Aorta (tissue), 5 donors: ENCODE measurements at places on chromosomes 16 and 17. TPM values are rescaled to one million over a fixed set of nuclear protein-coding genes. Genes with fewer than 3 reads are reported as not detected.

FBXO39 gene
- total RNA-seq = 0.26 TPM

EVPL gene
- total RNA-seq = 0.21 TPM

EVPLL gene
- not detected for total RNA-seq

CDRT15 gene
- not detected for total RNA-seq

KRT12 gene
- total RNA-seq = not detected

HSPB9 gene
- not detected for total RNA-seq

HAPSTR1 gene
- 65.4 TPM for total RNA-seq

XPO6 gene
- total RNA-seq = 88.6 TPM

CHRNB1 gene
- 8.8 TPM for total RNA-seq

HIGD1B gene
- total RNA-seq = 1.3 TPM

LGALS9C gene
- total RNA-seq = not detected

NAGS gene
- 0.94 TPM for total RNA-seq

ABCA9 gene
- 100 TPM for total RNA-seq

RGS9 gene
- 7.1 TPM for total RNA-seq

SBK1 gene
- 0.33 TPM for total RNA-seq

GOSR1 gene
- total RNA-seq = 55.7 TPM

PRR29 gene
- total RNA-seq = 0.84 TPM
